ENCODE measurements at places on chromosomes 5 and 9.

- no peak for DNase-seq
These were observed 14.8 kb downstream of the PDGFRB start for GRCh38 chr5:150140830-150141229.

GRCh38 chr5:39076101-39076756 is 2.0 kb upstream of the RICTOR start:
- no peak for DNase-seq

- DNase-seq: peak; percentile 23
These were observed 473.4 kb downstream of the NTRK2 start for GRCh38 chr9:85142968-85143367.

GRCh38 chr9:112124156-112124555 is 50.9 kb downstream of the SUSD1 start:
- no peak for DNase-seq

Data from retina (tissue), 1 donor.